Kidney epithelial cell (primary cell): ENCODE measurements at places on chromosomes 7 and 10. TPM values are rescaled to one million over a fixed set of nuclear protein-coding genes. Genes with fewer than 3 reads are reported as not detected.

Gene METTL27
- 1.5 and 2.6 TPM in 2 replicates for total RNA-seq

Gene EN2
- 0.07 and 0.17 TPM in 2 replicates for total RNA-seq

Gene TMEM229A
- not detected in 2 replicates for total RNA-seq

Gene TLX1
- not detected in 2 replicates for total RNA-seq

Gene DPYSL4
- 15.3 and 21.5 TPM in 2 replicates for total RNA-seq

Gene ANLN
- 14.3 and 15.4 TPM in 2 replicates for total RNA-seq

Gene TMEM184A
- total RNA-seq: 5.7 and 5.8 TPM in 2 replicates

Gene PAPOLB
- total RNA-seq: 0.13 and 0.14 TPM in 2 replicates

Gene CRPPA
- 1.4 and 1.8 TPM in 2 replicates for total RNA-seq

Gene CACNA2D1
- total RNA-seq: 3.4 and 5.9 TPM in 2 replicates

GRCh38 chr7:131905471-131905973 is 349.1 kb upstream of the PODXL start:
- no peak for DNase-seq

GRCh38 chr7:147869456-147869855 is 721.1 kb upstream of the C7orf33 start:
- no peak for DNase-seq

GRCh38 chr7:140621401-140622021 is 19.1 kb downstream of the DENND2A start:
- no peak for DNase-seq

DNA sequence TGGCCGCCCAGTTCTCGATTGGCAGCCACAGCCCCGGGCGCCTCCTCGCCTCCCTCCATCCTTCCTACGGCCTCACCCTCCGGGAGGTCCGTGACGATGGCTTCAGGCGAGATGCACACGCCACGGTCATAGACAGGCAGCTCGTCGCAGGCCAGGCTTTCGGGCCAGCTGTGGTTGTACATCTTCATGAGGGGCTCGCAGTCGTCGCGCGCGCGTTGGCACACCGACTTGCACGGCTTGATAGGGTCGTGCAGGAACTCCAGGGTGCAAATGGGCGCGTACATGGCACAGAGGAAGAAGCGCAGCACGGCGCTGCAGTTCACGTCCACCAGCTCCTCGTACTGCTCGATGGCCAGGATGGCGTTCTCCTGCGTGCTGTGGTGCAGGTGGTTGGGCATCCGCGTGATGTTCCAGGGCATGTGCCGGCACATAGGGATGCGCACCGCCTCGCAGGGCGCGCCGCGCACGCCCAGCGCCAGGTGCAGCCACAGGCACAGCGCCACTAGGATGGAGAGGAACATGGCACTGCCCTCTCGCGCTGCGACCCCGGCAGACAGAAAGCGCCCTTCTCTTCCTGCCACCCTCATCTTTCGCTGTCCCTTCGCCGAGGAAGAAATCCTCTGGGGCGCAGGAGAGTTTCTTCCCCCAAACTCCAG is 472 bp downstream of the SFRP4 start:
- DNase-seq: no peak

GRCh38 chr10:79094412-79095175 is 25.8 kb downstream of the ZMIZ1 start:
- no peak for DNase-seq

DNA sequence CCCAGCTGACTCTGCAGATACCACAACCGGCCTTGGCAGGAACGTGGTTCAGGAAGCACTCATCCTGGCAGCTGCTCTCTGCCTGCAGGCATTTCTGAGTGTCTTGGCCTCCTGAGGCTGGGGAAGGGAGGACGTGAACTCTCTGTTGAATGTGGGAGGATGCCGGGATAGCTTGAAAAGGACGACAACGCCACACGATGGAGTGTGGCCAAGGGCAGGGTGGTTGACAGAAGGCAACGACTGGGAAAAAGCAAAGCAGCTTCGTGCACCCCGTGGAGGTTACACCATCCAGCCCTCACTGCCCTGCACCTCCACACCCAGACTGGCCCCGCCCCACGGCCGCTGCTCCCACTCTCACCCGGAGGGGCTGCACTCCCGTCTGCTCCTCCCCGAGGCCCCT is 466.1 kb upstream of the FOXK1 start:
- DNase-seq: no peak

GRCh38 chr7:151810441-151811232 is 66.3 kb downstream of the PRKAG2 start:
- DNase-seq: no peak

GRCh38 chr7:44791278-44792219 is 4.9 kb upstream of the PPIA start:
- no peak for DNase-seq

GRCh38 chr7:1466524-1467271 is 7.4 kb upstream of the MICALL2 start:
- peak; percentile 31 for DNase-seq

- DNase-seq: no peak
Measured at GRCh38 chr7:22128528-22128920, 182.8 kb upstream of the CDCA7L start.

DNA sequence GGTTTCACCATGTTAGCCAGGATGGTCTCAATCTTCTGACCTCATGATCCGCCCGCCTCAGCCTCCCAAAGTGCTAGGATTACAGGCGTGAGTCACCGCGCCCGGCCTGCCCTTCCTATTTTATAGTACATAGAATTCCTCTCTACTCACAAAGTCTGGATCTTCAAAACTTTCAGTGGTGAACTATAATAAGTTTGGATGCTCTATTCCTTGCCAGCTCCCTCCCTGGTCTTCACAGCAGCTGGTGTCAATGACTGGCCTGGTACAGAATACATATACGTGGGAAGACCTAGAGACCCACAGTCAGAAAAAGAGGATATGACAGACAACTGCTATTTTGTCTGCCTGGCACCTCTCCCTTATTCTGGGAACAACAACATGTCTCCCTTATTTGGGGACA is 40.8 kb downstream of the ARHGAP12 start:
- DNase-seq: no peak

DNA sequence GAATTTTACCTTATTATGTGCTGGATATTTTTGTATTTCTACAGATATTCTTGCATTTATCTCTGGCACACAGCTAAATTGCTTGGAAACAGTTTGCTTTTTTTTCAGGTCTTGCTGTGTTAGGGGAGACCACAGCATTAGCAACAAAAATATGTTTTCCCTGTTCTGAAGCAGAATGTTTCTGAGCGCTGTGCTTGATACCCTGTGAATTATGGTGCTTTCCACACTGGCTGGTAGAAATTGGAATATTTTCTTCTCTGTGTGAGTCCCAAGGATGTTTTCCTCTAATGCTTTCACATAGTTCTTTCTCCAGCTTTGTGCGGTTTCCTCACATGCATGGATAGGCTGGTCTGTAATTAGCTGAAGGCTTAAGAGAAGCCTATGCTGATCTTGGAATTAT is 651.6 kb upstream of the IGFBP3 start:
- DNase-seq: no peak

GRCh38 chr10:132893090-132893489 is 49.3 kb downstream of the CFAP46 start:
- DNase-seq: no peak

GRCh38 chr7:149753375-149754233 is 19.8 kb downstream of the ZNF467 start:
- no peak for DNase-seq

- DNase-seq: no peak
Measured at GRCh38 chr10:87636313-87636915, 23.3 kb upstream of the PAPSS2 start.

- no peak for DNase-seq
Measured at GRCh38 chr10:13271552-13272163, 28.2 kb downstream of the PHYH start.

DNA sequence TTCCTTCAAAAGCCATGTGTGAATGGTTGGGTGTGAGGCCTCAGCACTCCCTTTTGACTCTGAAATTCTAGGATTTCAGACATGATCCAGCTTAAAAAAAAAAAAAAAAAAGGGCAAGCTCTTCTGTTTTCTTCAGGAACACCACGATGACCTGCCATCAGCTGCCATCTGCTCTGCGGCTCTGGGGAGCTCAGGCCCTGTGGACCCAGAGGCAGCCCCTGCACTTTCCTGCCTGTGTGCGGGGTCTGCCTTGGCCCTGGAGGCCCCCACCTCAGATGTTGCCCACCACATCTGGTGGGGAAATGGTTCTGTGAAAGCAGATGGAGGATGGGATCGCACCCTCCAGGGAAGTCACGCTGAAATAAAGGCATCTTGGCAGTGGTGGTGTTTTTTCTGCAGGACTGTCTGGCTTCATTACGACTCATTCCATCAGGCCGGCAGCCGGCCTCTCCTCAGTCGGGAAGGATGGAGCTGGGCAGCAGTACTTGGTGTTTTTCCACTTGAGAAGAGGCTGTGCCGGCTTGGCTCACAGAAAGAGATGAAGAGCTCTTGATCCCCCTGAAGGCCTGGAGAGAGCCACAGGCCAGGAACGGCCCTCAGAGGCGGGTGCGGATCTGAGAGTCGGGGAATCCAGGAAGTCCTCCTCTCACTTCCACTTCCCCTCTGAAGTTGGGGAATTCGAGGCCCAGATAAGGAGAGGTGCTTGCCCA is 66.1 kb upstream of the AQP1 start:
- no peak for DNase-seq

DNA sequence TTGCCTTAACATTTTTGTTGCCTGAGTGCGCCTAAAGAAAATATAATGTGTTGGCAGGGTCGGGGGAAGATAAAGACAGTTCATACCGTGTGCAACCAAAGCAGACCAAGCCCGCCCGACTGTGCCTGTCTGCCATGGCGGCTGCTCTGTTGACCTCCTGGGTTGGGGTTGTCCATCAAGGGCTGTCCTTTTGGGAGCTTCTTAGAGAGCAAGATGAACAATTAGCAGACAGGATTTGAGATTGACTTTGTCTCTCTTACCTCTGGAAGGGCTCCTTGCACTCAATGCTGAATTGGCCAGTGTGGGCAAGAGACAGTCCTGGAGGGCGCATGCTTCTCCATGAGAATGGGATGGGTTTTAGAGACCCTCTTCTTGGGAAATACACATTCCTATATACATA is 319.6 kb downstream of the GLRX3 start:
- DNase-seq: no peak

DNA sequence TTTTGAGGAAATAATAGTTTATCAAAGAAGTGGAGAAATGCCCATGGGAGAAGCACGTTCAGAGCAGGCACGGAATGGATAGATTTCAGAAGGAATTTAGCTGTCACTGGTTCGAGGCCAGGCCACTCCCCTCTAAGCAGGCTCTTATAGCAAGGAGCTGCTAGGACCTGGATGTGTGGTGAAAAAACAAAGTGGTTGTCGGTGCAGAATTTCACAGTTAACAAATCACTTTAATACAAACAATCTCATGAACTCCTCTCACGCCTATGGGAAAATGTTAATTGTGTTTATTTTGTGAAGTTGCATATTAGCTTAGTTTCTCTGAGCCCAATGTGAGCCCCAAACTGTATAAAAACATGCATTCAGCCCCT is 176.3 kb downstream of the PKD1L1 start:
- no peak for DNase-seq
